NCI-H526 treated with DMSO at 0.1 percent for 48 hours (cell line): ENCODE measurements at places on chromosomes 13 and 19.

GRCh38 chr13:27281420-27281819 lies 10.8 kb downstream of the RASL11A start:
- DNase-seq, result no peak

- peak; percentile 32 for DNase-seq
Observed at GRCh38 chr19:12806242-12807081, at the start of gene RNASEH2A. RNASEH2A (plus strand) TSS chr19:12806584; CDS start chr19:12806674, 90 bp downstream.

GRCh38 chr13:91767651-91768050 lies 369.2 kb downstream of the GPC5 start:
- DNase-seq, result no peak

DNA sequence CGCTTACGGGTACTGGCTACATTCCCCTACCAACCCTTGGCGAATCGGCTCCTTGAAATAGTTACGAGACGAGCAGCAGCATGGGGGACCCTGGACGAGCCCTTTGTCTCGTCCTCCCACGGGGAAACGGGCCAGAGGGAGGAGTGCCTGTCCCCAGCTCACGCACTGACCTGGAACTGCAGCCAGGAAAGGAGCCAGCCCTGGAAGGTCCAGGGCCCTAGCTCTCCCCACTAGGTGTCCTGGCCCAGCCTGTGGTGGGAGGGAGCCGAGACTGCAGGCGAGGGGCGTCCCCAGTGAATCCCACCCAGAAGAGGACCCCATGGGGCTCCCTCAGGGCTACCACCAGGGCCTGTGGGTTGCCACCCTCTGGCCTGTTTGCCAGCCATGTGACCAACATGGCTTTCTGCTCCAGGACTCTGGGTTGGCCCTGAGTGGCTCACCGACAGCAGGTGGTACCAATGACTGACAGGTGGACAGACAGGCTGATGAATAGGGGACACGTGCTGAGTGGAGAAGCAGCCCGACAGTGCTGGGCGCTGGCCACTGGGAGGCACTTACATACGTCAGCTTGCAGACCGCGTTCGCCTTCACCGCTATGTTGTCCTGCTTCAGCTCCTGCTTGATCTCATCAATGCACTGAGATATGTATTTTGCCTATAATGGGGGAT lies 13.2 kb downstream of the AP3D1 start:
- no peak for DNase-seq

- DNase-seq, result no peak
Observed at GRCh38 chr19:42402376-42403116, 12.4 kb upstream of the CNFN start.

- DNase-seq, result no peak
Observed at GRCh38 chr19:31451686-31452330, 102.6 kb upstream of the TSHZ3 start.

GRCh38 chr19:8097681-8098567 lies 45.4 kb downstream of the CCL25 start:
- no peak for DNase-seq

- DNase-seq, result no peak
Observed at GRCh38 chr19:46606019-46606418, 4.9 kb downstream of the CALM3 start.

GRCh38 chr13:35675651-35676050 lies 199.2 kb upstream of the MAB21L1 start:
- no peak for DNase-seq

DNA sequence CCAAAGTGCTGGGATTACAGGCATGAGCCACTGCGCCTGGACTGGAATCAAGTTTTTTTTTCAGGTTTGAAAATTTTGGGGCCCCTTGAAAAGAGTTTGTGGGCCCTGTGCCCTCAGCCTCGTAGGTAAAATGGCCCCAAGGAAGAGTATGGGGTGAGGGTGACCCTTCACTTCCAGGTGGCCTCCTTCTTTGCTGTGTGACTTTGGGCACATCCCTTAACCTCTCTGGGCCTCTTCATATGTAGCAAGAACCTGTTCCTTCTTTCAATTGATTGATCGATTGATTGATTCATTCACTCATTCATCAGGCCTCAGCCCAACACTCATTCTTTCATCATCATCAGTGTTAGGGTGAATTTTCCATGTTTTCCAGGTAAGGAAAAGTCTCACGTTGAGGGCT lies 3.4 kb upstream of the TMEM221 start:
- DNase-seq, result no peak

DNA sequence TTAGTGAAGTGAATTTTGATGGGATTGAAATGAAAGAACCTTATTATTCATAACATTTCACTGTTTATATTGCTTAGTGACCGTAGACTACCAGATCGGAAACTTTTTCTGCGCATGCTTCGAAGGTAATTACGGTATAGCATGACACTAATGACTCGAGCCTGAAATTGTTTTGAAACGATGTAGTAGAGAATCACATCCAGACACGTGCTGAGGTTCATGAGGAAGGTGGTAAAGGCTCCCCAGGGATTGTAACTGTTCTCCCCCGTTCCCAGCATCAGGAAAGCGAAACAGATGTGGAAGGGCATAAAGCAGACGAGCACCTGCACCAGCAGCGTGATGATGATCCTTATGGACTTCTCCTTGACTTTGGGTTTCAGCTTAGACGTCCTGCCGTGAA lies 3.3 kb downstream of the GPR18 start:
- no peak for DNase-seq

GRCh38 chr19:48812094-48812929 lies 1.5 kb upstream of the BCAT2 start:
- peak; percentile 59 for DNase-seq
